Activated naive CD8-positive, alpha-beta T cell treated with anti-CD3 and anti-CD28 coated beads for 36 hours (primary cell): ENCODE measurements at places on chromosomes 5 and 9. TPM values are rescaled to one million over a fixed set of nuclear protein-coding genes. Genes with fewer than 3 reads are reported as not detected.

KIF4B gene
- not detected for total RNA-seq

DDX41 gene
- total RNA-seq = 220 TPM

ANKRD31 gene
- 0.99 TPM for total RNA-seq

PLPPR1 gene
- total RNA-seq = not detected

THOC3 gene
- 72.2 TPM for total RNA-seq

ADAMTS2 gene
- total RNA-seq = not detected

PCDHA9 gene
- not detected for total RNA-seq

MPDZ gene
- total RNA-seq = not detected

SPINK13 gene
- not detected for total RNA-seq

STC2 gene
- total RNA-seq = 41.1 TPM

PLAA gene
- total RNA-seq = 45.3 TPM

FBP2 gene
- not detected for total RNA-seq

C9orf50 gene
- not detected for total RNA-seq

SLCO4C1 gene
- 0.24 TPM for total RNA-seq

PTPN3 gene
- 1.4 TPM for total RNA-seq
